NCI-H1105 (cell line): ENCODE measurements at places on chromosomes 2 and 18.

DNA sequence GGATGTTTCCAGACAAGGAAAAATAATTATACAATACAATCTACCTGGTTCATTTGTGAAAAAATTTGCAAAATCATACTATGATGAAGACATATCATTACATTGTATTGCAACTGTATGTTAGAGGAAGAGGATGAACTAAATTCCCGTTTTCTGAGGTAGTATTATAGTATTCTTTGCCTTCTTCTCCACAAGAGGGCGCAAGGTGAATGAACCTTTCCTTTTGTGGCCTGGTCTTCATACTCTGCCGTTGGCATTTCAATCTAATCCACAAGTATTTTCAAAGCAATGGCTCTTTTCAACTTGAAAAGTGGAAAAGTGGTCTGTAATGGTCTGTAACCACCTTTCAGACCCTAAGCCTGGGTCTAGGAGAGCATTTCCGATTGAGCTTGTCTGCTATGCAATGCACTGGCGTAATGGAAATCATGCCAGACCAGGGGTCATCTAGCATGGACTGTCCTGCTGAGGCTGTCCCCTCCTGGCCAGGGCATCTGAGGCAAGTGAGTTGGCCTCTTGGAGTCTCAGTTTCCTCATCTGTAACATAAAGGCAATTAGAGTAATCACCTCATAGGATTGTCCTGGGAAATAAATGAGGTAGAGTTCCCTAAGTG, 30.8 kb upstream of the ZNF396 start:
- DNase-seq: peak; percentile 69

DNA sequence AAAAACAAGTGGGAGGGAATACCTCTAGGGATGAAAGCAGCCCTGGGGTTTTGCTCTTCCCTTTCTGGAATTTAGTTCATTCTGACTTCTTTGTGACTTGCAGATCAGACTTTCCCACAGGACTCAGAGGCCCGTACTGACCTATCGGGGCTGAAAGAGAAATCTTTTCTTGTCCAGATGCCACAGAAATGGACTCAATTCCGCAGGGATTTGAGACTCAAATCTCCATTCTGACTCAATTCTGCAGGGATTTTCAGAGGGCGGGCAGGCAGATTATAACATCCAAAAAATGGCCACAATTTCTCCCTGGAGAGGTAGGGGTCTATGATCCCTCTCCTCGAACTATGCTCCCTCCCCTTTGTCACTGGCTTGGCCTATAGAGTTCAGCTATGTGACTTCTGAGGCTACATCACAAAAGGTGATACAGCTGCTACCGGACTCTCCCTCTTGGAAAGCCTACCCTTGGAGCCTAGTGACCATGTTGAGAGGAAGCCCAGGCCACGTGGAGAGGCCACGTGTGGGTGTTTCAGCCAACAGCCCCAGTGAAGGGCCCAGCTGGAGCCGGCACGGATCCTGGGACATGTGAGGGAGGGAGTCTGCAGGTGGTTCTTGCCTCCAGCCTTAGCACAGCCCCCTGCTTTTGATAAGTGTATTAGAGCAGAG, 4.8 kb upstream of the EFHD1 start:
- DNase-seq: no peak

DNA sequence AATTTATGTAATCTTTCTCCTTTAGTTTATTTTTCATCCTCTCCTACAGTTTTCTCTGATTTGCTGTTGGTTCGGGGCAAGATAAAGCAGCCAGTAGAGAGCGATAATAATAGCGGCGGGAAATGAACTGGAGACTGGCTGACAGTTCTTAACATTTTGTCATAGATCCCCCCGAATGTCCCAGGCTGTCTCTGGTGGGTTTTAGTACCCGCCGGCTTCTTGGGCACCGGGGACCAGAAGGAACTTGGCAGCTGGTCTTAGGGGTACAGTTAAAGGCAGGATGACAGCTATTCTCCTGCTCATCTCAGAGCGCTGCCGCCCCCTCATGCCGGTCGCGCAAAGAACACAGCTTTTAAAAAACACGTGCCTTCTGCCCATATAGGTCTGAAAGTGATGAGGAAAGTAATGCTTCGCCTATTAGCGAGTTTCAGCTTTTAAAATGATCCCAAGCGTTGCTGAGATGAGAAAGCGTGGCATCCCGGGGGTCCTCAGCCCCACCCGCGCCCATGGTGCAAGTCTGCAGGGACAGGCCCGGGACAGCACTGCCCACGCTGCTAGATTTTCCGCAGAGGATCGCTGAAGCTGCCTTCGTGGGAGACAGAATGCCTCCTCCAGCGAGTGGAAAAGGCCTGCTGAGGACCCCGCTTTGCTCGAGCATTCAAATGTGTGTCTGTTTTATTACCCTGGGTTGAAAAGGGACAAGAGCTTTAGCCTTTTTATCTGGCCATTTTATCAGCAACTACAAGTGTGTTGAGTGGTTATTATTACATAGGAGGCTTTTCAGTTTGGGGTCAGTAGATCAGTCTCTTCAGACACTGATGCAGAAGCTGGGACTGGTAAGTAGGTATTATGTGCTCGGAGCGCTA, 3.8 kb downstream of the ONECUT2 start:
- peak; percentile 5 for DNase-seq

GRCh38 chr2:239601201-239601851, 200.5 kb upstream of the HDAC4 start:
- no peak for DNase-seq

DNA sequence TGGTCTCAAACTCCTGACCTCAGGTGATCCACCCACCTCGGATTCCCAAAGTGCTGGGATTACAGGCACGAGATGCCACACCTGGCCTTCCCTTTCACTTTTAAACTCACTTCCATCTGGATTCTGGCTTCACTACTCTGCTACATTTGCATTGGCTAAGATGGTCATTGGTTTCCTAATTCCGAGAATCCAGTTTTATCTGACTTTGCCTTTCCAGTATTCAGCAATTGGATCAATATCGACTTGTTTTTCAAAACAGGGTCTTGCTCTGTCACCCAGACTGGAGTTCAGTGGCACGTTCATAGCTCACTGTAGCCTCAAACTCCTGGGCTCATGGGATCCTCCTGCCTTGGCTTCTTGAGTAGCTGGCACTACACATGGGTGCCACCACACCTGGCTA, 4.7 kb upstream of the CD302 start:
- DNase-seq: no peak

DNA sequence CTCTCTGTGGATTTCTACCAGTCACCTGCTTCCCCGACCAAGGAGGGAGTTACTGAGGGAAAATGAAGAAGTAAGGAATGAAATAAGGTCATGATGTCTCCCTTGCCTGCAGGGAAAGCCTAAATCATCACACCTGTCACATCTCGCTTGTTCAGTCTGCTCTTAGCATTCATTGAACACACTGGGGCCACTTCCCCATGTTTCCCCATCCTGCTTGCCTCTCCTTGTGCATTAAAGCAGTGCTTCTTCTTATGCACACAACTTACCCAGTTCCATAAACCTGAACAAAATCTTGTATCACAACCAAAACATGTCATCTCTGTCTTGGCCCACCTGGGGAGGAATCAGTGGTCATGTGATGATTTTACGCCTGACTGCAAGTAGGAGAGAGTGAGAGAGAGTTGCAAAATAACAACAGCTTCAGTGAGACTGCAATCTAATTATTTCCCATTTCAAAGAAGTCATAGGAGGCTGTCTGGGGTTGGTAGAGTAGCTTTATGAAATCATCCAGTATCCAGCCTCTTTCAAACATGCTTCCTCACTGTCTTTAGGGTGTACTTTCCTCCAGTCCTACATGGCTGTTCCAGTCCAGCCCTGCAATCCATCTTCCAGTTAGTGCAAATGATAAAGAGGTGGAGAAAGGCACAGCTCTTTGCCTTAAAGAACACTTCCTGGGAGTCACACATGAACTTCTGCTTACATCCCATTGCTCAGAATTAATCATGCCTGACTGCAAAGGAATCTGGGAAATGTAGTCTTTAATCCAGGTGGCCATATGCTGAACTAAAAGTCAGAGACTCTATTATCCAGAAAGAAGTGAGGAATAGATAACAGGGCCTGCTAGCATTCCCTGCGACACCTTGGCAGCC, 220.1 kb downstream of the HAUS1 start:
- no peak for DNase-seq

- peak; percentile 13 for DNase-seq
These were observed 8.9 kb downstream of the TNS1 start for GRCh38 chr2:217993817-217994463.
